ENCODE measurements at places on chromosomes 2 and 18.

DNA sequence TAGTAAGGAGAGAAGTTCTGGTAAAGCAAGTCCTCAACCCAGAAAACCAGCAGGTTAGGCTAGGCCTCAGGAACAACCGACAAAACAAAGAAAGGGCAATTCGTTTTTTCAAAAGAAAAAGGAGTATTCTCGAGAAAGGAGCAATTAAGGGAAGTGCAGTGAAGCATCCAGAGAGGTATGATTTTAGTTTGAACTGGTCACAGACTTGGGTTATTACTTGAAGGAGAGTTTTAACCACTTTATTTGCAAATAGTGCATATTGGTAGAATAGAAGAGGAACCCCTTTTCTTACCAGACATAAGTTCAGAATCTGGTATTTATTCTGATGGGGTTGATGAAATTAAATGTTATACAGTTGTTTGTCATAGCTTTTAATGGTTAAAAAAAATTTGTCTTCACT, 110.0 kb upstream of the GCFC2 start:
- DNase-seq: no peak

DNA sequence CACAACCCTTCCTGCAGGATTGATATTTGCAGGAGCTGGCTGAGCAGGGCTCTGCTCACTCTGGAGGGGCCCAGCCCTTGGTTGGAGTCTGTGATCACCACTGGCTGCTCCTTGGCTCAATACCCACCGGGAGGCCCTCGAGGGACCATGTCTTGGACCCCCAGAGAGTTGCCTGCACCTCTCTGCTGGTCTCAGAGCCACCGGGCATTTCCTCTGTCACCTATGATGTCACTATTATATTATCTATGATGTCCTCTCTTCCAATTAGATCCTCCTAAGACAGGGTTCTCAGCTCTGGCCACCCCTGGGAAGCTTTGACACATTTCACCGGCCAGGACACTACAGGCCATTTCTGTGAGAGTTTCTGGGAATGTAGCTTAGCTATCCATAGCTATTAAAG, 113.1 kb downstream of the PDCL3 start:
- DNase-seq: no peak

DNA sequence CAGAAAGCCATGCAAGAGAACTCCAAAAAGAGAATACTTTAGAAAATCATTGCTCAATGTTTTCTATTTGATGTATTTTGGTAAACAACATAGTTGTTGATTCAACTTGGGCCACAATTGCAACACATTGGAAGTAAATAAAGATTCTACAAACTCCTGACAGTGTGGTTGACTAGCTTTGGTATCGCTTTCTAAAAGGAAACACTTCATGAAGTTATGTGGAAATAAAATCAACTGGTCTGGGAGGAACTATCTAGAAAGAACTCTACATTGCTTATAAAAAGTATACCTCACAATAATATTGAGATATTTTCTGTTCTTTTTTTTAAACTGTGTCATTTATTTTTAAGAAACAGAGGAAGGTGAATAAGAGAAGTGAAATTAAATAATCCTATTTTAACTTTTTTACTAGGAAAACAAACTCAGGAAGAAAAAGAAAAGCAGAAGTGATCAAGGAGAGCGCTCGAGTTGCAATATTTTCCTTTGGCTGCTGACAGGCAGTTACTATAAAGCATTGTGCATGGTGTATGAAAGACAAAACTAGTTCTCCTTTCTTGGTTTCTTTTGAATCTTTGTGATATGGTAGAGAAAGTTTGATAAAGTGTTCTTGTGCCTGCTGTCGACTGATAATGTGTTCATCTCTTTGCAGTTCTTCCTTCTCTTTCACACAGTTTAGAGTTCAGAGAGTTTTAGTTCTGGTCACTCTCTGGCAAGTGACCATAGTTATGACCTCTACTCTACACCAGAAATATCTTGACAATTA, 3.0 kb downstream of the DHRS9 start:
- no peak for DNase-seq

- DNase-seq: no peak
Observed at GRCh38 chr2:10342245-10342951, 39.7 kb downstream of the HPCAL1 start.

GRCh38 chr2:231674587-231675338, 33.6 kb upstream of the PTMA start:
- DNase-seq: no peak

- no peak for DNase-seq
Observed at GRCh38 chr2:121483846-121484245, 46.8 kb upstream of the RNU4ATAC start.

GRCh38 chr2:81276595-81276994, 972.0 kb upstream of the LRRTM1 start:
- DNase-seq: no peak

- DNase-seq: peak; percentile 79
Observed at GRCh38 chr2:188293601-188294351, 2.1 kb downstream of the GULP1 start.

- DNase-seq: no peak
Observed at GRCh38 chr18:1663879-1664705, 759.4 kb downstream of the ADCYAP1 start.

DNA sequence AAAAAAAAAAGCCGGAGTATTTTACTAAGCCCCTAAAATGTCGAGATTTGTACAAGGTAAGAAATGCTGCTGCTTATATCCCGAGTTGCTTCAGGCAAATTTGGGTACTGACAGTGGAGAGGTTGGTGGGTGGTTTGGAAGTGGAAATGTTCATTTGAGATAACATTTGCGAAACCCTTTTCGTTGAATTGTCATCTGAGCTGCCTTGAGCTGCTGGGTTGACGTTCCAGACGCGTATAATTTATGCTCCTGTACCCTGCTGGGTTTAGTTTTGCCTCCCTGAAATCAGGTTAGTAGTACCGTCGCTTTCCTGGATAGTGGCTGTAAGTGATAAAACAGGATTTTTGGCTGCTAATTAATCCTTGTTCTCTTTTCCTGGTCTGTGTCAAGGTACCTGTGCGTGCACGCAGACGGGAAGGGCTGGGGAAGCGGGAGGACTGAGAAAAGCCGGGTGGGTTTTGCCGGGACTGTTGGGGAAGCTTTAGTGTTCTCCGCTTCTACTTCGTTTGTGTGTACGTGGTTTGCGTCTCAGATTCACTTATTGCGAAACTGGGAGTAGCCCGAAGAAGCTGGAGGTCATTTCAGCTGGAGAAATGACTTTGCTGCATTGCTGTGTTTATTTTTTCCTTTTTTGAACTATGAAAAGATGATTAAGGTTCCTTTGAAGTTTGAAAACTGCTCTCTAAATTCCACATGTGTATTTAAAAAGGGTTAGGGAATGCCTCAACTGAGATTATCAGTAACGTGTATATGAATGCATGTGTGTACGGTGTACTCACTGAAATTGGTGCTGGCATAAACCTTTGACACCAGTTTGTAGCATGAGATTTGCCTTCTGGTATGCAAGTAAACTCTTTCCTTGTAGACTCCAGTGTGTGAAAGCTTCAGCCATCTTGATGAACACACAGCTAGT, 709 bp downstream of the UGP2 start:
- DNase-seq: no peak

DNA sequence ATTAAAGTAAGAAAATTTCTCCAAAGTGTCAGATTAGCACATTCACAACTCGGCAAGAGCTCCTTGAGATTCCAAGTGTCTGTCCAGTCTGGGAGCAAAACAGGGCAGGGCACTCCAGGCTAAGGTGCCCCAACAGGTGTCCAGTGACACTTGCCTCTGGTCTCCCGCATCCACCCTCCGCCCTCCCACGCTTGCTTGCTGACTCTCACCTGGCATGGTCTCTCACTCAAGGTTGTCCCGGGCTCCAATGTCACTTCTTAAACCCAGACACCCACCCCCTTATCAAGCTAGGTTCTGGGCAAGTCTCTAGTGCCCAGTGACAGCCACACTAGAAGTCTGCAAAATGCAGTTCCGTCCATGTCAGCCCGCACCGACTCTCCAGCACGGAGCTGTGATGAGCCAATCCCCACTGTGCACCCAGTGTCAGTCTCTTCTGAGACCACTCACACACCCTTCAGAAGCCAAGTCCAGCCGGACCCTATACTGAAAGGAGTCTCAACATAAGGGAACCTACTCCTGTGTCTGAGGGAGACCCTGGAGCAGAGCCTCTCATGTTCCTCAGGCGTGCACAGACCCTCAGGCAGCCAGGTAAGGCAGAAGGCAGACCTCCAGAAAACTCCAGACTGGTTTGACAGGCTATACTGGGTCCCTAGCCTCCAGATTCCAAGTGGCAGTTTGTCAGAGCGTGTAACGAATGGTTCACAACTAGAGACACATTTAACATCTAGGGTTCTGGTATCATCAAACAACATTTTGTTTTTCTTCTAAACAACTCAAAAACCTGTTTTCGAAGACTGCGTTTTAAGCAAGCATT, 45.6 kb downstream of the HDLBP start:
- no peak for DNase-seq

DNA sequence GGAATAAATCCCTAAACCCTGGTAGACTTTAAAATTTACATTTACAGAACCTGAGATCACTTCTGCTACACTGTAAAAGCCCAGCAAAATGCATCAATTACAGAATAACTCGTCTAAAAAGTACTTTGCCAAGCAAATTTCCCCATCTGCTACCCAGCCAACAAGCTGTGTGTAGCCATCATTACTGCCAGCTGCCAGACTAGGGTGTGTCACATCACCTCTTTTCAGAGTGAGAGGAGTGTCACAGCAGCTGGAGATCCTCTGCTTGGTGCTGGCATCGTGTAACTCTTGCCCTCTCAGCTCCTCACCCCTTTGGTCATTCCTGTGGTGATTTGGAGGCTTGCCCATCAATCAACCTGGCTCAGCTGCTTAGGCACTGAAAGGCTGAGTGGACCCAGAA, 340.4 kb upstream of the MMADHC start:
- DNase-seq: no peak

DNA sequence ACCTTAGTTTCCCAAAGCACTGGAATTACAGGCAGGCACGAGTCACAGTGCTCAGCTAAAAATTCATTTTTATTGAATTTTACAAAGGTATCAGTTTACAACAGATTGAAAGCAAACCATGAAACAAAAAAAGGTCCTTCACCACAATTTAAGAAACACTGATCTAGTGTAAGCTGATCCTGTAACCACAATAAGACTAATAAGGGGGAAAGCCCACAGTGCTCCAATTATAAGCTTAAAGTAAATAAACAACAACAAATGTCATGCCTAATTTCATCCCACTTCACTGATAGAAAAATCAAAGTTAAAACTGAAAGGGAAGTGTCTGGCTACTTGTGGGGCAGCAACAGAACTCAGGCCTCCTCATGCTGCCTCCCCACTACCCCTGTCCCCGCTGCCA, 49.2 kb downstream of the ICA1L start:
- no peak for DNase-seq

DNA sequence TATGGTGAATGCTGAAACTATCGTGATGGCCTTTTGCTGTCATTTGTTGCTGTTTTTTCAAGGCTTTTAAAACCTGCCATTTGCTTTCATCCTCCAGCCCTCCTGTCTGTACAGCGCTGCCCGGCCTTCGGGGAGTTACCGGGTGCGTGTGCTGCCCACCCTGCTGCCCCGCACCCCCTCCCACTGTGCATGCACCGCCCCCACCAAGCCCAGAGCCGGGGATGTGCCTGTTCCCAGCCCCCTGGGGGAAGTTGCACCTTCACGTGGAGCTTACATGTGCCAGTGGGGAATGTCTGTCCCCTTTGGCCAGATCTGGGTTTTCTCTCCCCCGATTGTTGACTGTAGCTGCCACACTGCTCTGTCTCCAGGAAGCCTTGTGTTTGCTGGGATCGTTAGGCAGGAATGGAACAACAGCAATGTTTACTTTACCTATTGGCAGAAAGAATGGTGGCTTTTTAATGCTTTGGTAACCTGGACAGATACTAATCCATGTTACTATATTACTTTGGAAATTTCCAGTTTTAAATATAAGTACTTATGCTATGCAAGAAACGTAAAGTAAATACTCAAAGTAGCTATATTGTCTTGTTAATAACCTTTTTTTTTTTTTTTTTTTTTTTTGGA, 64.8 kb upstream of the RBM44 start:
- peak; percentile 71 for DNase-seq

DNA sequence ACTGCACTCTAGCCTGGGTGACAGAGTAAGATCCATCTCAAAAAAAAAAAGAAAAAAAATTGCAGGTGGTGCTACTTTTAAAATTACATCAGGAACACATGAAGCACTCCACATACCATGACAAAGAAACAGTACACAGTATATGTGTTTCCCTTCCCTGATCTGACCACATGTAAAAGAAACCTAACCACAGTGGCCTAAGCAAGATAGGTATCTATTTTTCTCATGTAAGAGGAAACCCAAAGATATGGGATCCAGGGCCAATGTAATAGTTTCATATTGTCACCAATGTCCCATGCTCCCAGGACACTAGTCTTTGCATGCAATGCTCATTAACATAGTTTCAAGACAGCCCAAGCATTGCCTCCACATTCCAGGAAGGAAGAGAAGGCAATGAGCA, 99.9 kb downstream of the DYM start:
- no peak for DNase-seq

GRCh38 chr2:193808877-193809276, 1614.1 kb upstream of the TMEFF2 start:
- DNase-seq: no peak

GRCh38 chr2:170271340-170271739, 93.4 kb downstream of the MYO3B start:
- DNase-seq: peak; percentile 42

GRCh38 chr2:4356109-4356508, 652.7 kb downstream of the DCDC2C start:
- no peak for DNase-seq

GRCh38 chr18:63970809-63971205, 926 bp downstream of the SERPINB8 start:
- peak; percentile 62 for DNase-seq

GRCh38 chr18:54806526-54806925, 21.8 kb upstream of the RAB27B start:
- no peak for DNase-seq

- DNase-seq: peak; percentile 56
Observed at GRCh38 chr2:154623819-154624218, 74.7 kb upstream of the KCNJ3 start.
